ENCODE measurements at places on chromosomes 7 and 10.
A peak's percentile ranks its signal among the peaks of the same experiment; 100 is the strongest.

DNA sequence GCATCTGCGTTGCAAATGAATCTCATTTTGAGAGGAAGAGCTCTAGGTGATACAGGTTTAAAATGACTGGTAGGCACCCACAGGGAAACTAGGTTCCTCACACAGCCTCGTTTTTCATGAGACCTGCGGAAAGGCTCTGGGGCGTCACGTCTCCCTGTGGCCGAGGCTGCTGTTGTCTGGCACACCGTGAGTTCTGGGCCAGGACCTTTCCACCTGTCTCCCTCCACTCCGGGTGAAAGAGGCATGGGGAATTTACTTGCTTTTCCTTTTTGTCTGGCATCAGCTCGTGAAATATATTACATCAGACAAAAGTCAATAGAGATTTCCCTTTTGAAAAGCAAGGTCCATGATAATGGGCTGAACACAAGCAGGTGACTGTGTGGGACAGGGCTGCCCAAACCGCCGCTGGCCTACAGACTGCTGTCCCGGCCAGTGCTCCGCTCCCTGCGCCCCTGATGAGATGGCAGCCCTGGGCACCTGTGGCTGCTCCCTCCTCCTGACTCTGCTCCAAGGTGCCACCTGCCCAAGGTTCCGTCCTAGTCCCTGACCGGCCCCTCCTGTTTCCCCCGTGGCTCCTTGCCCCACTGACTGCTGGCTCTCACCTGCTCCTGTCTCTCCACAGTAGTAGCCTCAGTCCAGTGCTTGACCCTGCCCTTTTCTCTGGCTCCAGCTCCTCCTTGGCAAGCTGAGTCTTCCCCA is 109.6 kb downstream of the NKX6-2 start:
- no peak for DNase-seq

DNA sequence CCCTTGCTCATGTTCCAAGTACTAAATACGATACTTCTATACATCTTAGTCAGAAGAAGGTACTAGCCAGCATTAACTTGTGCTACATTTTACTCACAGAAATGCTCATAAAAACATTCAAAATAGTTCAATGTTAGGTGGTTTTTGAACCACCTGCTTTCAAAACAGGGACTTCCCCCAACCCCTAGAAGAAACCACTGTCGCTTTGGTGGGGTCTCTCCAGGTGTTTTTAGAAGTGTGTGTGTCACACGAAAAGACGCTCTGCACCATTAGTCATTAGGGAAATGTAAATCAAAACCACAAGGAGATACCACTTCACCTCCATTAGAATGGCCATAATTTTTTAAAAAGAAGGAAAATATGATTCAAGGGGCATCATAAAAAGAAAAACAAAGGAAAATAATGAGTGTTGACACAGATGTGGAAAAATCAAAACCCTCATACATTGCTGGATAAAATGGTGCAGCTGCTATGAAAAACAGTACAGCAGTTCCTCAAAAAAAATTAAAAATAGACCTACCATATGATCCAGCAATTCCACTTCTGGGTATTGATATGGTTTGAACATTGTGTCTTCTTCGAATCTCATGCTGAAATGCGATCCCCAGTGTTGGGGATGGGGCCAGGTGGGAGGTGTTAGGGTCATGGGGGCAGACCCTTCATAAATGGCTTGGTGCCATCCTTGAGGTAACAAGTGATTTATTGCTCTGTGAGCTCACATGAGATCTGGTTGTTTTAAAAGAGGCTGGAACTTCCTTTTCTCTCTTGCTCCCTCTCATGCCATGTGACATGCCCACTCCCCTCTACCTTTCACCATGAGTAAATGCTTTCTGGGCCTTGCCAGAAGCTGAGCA is 74.2 kb downstream of the MALSU1 start:
- DNase-seq = no peak

DNA sequence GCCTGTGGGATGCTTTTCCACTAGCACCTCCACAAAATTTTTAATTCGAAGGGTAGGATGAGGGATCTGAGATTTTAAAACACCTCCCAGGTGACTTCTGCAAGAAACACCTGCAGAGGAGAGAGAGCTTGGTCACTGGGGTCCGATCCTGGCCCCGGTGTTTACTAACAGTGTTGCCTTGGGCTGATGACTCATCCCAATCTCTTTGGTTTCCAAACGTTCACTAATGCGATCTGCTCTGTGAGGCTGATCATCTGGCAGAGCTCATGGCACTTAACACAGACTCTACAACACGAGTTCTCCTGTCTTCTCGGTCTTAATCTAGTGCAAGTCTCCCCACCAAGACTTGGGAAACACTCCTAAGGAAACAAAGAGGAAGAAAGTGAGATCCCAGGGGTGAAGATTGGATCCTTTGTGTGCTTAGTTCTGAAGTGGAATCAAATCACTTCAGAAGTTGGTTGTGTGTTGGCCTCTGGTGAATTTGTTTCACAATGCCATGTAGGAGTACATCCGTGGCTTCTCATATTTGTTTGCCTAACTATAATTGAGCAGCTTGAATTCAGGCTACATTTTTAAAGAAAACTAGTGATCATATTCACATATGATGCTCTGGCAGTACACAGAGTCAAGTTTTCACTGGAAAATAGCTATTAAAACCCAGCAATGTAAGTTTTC is 407.9 kb downstream of the NRG3 start:
- DNase-seq = no peak

DNA sequence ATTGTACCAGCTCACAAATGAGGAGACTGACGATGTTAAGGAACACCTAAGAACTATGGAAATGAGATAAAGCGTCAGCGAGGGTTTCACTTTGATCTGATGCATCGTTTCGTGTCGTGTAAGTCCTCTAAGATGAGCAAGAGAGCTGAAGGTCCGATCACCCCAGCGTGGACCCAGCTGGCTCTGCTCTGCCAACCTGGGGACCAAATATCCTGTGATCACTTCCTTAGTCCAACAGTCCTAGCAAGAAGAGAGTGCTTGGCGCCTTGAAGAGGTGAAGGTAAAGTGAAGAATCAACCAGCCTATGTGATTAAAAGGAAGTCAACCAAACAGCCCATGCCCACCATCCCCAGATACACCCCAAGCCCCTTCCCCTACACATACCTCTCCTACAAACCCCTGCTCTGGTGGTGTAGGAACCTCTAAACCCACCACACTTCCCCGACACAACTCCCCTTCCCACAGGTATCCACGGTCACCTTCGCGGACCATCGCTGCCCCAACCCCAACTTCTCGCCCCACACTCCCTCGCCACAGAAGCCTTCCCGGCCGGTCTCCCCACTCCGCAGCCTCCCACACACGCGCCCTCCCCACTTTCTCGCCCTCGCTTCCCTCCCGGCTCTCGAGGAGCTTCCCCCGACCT is 722 bp downstream of the UPF2 start:
- peak; percentile 16 for DNase-seq

- DNase-seq = no peak
Measured at GRCh38 chr7:112296432-112296831, 89.9 kb downstream of the ZNF277 start.

- DNase-seq = peak; percentile 73
Measured at GRCh38 chr10:128078136-128078969, 47.9 kb downstream of the MKI67 start.

GRCh38 chr7:128215739-128216138 is 25.3 kb upstream of the LEP start:
- no peak for DNase-seq

GRCh38 chr10:132806561-132807003 is 20.6 kb upstream of the NKX6-2 start:
- no peak for DNase-seq

- no peak for DNase-seq
Measured at GRCh38 chr10:36989233-36989632, 136.2 kb upstream of the ANKRD30A start.

DNA sequence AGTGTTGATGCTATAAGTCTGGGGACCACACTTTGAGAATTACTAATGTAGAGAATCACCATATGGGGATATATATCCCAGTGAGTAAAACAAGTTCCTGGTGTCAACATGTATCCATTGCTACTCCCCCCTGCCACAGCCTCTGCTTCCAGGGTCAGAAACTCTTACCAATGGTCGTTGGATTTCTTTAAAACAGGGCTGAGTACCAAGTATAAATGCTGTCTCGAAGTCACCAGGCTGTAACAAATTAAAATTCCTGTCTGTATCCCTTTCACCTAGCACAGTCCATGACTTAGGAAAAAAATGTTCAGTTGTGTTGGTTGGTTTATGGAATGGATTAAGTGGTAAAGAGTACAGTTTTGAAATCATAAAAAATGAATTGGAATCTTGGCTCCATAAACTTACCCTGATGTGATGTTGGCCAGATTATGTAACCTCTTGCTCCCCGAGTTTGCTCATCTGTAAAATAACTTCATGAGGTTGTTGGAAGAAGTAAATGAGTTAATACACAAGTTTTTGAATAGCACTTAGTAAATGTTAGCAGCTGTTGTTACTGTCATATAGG is 364.0 kb upstream of the LRGUK start:
- DNase-seq = no peak

DNA sequence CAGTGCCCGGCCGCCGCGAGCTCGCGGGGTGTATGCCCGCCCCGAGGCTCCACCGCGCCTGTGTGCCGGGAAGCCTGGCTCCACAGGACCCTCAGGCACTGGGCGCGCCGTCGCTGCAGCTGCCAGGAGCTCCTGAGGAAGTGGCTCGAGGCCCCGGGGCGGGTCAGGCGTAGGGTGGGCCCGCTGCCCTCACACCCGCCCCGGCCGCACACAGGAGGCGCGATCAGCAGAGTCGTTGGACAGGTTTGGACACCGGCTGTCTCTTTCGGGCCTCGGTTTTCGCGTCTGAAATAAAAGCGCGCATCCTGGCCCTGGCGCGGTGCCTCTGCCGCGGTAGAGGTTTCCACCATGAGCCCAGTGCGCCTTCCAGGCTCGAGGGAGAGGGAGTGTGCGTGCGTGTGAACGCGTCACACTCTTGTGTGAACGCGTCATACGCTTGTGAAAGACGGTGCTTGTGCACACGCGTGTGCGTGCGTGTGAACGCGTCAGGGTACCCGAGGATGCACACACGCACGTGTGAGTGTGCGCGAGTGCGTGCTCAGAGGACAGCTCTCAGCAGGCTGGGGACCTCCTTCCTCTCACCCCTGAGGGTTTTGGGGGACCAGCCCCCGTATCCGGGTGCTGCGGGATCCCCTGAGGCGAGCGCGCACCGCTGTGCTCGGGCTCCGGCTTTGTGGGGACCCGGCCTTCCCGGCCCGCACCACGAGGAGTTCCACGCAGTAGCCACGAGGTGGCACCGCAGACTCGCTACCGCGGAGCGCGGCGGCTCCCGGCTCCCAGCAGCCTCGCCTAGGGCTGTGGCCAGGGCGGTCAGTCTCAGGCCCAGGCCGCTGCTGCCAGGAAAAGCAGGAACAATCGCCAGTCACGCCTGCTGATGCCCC is 83.8 kb downstream of the BMS1 start:
- DNase-seq = peak; percentile 71

GRCh38 chr7:106629516-106629915 is 31.4 kb downstream of the CCDC71L start:
- no peak for DNase-seq

DNA sequence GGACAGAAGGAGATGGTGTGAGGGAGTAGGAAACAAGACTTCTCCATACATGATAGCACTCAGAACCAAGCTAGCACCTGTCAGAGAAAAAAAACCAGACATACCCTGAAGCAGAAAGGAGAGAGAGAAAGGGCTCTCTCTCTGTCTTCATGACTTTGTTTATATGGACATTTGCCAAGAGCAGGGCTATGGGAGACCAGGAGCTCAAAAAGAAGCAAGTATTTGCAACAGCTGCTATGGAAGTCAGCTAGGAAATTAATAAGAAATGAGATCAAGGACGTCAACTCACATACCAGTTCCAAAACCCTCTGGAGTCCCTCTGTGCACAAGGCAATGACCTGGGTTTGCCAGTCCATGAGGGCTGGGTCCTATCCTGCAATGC is 111.6 kb downstream of the SGMS1 start:
- no peak for DNase-seq

All from RWPE1 (cell line).